Esophagus muscularis mucosa (tissue), 4 donors: ENCODE measurements at places on chromosomes 7 and 10. TPM values are rescaled to one million over a fixed set of nuclear protein-coding genes. Genes with fewer than 3 reads are reported as not detected.

DNA sequence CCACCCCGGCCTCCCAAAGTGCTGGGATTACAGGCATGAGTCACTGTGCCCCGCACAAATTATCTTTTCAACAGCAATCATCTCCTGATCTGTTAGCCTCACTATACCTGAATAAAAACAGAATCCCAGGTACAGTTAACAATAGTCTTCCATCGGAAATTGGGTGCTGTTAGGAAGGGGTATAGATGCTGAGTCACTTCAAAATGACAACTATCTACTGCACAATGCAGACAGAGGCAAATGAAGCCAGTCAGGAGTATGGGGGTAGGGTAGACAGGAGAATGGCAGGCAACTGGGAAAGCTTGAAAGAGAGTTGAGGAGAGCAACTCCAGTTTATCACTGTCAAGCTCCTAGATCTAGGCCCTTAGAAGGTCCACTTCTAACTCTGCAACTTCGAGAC is 40.3 kb downstream of the LBX1 start:
- no peak for DNase-seq

- DNase-seq: no peak
Observed at GRCh38 chr7:47311891-47312290, 270.0 kb downstream of the TNS3 start.

DNA sequence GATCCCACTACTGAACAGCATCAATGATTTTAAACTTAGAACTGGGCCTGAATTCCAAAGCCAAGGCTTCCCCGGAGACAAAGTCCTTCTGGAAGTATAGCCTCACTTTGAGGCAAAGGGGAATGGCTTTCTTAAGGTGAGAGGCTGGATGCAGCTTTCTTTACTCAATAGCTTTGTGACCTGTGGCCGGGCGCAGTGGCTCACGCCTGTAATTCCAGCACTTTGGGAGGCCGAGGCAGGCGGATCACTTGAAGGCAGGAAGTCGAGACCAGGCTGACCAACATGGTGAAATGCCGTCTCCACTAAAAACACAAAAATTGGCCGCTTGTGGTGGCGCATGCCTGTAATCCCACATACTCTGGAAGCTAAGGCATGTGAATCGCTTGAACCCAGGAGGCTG is 3.2 kb upstream of the FGFR2 start:
- DNase-seq: no peak

- DNase-seq: peak; percentile 87
Observed at GRCh38 chr7:34849163-34849960, 187.9 kb downstream of the DPY19L1 start.

DNA sequence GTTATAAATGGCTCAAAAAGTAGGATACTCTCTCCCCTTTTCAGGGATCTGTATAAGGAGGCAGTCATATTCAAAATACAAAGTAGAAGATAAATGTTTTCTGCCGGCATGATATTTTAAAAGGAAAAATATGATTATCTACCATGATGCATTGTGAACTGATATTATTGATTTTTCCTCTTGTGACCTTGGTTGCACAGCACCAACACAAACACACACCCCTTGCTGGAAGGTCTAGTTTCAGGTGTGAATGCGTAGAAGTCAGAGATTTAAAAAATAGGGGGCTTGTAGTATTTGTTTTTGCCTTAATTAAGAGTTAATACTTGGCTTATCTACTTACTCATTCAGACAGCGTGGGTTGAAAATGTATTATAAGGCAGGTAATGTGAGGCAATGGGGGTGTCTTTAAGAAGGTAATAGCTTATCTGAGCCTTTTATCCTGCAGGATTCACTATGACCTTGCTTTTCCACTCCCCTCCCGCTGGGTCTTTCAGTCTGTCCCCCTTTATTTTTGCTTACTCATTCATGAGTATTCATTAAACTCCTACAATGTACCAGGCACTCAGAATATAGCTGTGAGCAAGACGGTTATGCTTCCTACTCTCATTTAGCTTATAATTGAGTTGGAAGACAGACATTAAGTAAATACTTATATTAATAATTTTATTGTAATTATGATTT is 390.6 kb downstream of the SDK1 start:
- no peak for DNase-seq

- no peak for DNase-seq
Observed at GRCh38 chr10:43623351-43623750, 17.1 kb downstream of the ZNF485 start.

DNA sequence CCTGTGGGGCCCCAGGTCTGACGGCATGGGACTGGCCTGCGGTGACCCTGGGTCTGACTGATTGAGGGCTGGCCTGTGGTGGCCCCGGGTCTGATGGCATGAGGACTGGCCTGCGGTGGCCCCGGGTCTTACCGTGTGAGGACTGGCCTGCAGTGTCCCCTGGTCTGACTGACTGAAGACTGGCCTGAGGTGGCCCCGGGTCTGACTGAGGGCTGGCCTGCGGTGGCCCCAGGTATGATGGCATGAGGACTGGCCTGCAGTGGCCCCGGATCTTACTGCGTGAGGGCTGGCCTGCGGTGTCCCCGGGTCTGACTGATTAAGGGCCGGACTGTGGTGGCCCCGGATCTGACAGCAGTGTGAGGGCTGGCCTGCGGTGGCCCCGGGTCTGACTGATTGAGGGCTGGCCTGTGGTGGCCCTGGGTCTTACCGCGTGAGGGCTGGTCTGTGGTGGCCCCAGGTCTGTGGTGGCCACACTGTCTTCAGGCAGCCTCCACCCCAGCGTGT is 10.9 kb downstream of the JAKMIP3 start:
- no peak for DNase-seq

- no peak for DNase-seq
Observed at GRCh38 chr7:44634839-44635591, 28.6 kb downstream of the OGDH start.

- DNase-seq: no peak
Observed at GRCh38 chr10:32329061-32329460, 17.9 kb downstream of the EPC1 start.

DNA sequence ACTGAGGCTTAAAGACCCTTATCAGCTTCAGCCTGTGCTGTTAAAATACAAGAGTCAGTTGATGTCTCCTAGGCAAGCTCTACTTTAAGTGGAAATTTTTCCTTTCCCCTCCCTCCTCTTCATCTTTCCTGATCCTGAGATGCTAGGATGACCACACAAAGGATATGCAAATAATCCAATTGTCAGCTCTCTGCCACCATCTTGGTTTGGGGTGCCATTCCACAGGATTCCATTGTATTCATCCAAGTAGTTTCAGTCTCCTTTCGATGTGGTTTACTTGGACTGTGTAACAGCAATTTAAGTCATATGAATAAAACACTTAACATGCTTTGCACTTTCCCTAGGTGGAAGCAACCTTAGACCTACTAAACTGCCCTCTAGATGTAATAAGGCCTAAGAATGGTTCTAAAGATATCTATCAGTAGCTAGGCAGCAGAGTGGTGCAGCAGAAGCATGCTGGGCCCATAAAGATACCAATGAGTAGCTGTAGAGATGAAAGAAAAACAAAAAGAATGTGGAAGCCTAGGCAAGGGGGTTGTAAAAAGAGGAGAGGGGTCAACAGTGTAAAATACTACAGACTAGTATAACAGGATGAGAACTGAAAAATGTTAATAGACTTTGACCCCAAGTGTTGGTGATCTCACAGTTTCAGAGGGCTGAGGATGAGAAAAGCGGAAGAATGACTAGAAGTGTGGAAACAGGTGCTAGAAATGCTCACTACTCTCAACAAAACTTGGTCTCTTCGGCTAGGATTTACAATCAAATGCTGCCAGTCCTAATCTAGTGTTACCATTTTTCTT is 2.4 kb upstream of the CFAP69 start:
- no peak for DNase-seq

DNA sequence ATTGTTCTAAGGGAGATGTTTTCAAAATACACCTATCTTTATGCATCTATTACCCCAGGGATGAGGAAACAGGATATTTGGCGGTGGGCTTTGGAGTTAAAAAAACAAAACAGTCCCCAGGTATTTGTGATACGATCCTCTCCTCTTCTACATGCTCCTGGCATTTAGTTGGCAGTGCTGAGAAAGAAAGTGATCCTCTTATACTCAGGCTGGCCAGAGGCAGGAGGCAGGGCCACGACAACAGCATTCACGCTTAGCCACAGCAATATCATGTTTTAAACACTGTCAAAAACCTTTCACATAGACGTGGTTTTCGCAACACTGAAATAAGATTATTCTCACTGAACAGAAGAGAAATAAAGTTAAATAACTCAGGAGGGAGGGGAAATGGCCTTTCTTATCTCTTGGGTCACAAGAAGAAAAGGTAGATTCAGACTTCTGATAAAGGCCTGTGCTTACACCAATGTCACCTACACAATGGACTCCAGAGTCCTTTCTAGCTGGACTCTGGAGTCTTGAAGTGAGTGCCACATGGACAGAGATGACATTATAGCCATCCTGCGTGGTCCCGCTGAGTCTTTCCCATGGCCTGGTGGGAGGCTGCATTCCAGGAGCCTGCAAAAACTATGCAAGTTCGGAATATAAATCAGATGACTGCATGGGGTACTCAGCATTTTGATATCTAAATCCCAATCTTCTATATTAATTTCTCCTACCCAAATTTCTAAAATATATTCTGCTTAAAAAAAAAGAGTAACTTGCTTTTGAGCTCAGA is 88.7 kb downstream of the PIP4K2A start:
- no peak for DNase-seq

DNA sequence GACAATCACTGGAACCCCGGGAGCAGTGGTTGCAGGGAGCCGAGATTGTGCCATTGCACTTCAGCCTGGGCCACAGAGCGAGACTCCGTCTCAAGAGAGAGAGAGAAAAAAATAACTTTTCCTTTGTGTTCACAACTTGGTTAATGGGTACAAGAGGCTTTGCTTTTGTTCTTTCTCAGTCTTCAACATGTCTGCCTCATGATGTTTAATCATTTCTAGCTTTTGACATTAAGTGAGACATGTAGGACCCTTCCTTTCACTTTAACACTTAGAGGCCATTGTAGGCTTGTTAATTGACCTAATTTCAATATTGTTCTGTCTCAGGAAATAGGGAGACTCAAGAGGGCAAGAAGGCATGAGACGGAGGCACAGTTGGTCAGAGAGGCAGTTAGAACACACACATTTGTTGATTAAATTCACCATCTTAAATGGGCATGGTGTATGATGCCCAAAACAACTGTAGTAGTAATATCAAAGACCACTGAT is 9.3 kb upstream of the CRCP start:
- no peak for DNase-seq

DNA sequence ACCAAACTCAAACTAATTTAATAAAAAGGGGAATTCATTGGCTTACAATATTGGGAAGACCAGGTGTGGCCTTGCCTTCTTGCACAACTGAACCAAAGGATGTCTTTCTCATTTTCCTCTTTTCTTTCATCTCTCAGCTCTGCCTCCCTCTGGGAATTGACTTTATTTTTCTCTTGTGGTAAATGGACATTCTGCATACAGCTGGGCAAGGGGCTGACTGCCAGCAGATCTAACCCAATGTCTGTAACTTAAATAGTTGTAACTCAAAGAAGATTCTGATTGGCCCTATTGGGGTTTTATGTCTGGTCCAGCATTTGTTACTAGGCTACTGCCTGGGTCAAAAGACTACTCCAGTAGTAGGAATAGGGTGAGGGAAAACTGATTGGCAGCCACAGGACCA is 15.3 kb downstream of the PTTG1IP2 start:
- no peak for DNase-seq

- DNase-seq: no peak
Observed at GRCh38 chr7:48213226-48213625, 42.0 kb downstream of the ABCA13 start.

DNA sequence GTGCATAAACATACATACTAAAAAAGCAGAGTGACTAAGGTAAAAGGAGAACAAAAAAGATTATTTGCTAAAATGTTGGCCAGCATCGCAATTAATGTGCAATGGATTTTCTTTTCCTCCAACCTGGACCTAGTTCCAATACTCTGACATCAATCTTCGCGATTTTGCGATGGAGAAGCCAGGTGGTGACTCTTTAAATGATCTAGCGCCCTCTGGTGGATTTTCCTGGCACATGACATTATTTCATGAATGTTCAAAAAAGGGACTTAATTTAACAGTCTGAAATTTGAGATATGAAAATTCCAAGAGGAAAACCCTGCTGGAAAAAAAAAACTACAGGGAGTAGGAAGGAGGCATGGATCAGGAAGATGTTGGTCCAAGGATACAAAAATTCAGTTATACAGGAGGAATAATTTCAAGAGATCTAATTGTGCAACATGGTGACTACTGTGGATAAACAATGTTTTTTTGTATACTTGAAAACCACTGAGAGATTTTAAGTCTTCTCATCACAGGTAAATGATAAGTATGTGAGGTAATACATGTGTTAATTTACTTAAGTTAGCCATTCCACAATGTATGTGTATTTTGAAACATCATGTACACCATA is 4.3 kb upstream of the KCNMA1 start:
- DNase-seq: no peak

GRCh38 chr7:117186218-117187010 is 136.4 kb downstream of the WNT2 start:
- DNase-seq: no peak

GRCh38 chr7:116311816-116312471 is 101.6 kb downstream of the TES start:
- no peak for DNase-seq

- DNase-seq: no peak
Observed at GRCh38 chr7:40746841-40747556, 612.2 kb downstream of the SUGCT start.

GRCh38 chr10:88754287-88754686 is 5.5 kb upstream of the LIPN start:
- no peak for DNase-seq

DNA sequence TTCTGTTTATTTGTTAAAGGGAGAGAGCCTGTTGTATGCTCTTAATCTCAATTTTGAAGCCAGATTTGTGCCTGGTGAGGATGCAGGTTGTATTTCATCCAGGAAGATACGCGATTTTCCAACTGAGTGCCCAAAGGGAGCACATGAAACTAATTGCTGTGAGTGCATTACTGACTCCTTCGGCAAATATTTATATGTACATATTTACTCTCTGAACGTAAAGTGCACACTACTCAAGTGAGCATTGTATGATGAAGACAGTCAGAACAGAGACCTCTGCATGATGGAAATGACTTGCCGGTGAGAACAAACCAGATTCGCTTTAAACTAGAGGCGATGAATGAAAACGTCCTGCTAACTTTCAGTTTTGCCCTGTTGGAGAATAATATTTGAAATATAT is 130.1 kb downstream of the MALRD1 start:
- no peak for DNase-seq

GRCh38 chr10:49767752-49768151 is 5.6 kb upstream of the OGDHL start:
- DNase-seq: no peak

GRCh38 chr10:24822590-24822989 is 98.9 kb upstream of the ARHGAP21 start:
- no peak for DNase-seq

GRCh38 chr10:49290131-49290530 is 8.8 kb upstream of the C10orf71 start:
- DNase-seq: no peak

- no peak for DNase-seq
Observed at GRCh38 chr7:138917771-138918170, 63.4 kb downstream of the KIAA1549 start.

The LMOD2 gene
- not detected for total RNA-seq

The ATP6V0A4 gene
- not detected for total RNA-seq

The ASIC3 gene
- 1.5 TPM for total RNA-seq

The AUTS2 gene
- 18.5 TPM for total RNA-seq

The NEUROG3 gene
- not detected for total RNA-seq

The KCNH2 gene
- total RNA-seq: 41.5 TPM

The ZNF394 gene
- 31.6 TPM for total RNA-seq

The STARD3NL gene
- 43.3 TPM for total RNA-seq

The CHRM2 gene
- total RNA-seq: 20.0 TPM

The OAT gene
- 147 TPM for total RNA-seq

The TRPV6 gene
- not detected for total RNA-seq

The EPO gene
- not detected for total RNA-seq

The TRIL gene
- 9.4 TPM for total RNA-seq

The VIPR2 gene
- 16.6 TPM for total RNA-seq

The NPY4R gene
- total RNA-seq: not detected

The BRAT1 gene
- 37.7 TPM for total RNA-seq

The RARRES2 gene
- total RNA-seq: 170 TPM
